ENCODE measurements at places on chromosomes 6 and 20.

DNA sequence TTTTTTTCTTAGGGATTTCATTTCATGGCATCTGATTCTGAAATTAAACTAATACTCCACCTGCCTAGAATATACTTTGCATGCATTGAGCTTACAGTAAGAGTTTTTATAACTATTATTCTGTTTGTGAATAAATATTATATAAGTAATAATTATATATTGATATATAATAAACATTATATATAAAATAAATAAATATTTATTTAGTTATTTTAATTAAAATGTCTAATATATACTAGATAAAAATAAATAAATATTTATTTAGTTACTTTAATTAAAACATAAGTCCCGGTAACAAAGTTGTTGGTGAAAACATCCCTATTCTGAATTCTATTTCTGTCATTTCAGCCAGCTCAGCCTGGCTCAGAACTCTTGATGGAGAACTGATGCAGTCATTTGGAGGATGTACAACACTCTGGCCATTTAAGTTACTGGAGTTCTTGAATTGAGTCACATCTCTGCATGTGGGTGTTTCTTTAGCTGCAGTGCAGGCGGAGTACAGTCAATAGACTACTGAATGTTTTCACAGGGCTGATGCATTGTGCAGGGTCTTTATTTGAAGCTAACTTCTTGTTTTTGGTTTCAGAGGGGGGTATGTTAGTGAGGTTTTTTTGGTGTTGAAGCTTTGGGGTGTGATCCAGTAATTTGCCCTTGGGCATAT, 508.9 kb upstream of the ADGRB3 start:
- DNase-seq, result no peak
- no peak overlapping the region for H3K4me3 ChIP-seq
- H3K27me3 ChIP-seq, result no peaks in the 10 kb centered on the region

DNA sequence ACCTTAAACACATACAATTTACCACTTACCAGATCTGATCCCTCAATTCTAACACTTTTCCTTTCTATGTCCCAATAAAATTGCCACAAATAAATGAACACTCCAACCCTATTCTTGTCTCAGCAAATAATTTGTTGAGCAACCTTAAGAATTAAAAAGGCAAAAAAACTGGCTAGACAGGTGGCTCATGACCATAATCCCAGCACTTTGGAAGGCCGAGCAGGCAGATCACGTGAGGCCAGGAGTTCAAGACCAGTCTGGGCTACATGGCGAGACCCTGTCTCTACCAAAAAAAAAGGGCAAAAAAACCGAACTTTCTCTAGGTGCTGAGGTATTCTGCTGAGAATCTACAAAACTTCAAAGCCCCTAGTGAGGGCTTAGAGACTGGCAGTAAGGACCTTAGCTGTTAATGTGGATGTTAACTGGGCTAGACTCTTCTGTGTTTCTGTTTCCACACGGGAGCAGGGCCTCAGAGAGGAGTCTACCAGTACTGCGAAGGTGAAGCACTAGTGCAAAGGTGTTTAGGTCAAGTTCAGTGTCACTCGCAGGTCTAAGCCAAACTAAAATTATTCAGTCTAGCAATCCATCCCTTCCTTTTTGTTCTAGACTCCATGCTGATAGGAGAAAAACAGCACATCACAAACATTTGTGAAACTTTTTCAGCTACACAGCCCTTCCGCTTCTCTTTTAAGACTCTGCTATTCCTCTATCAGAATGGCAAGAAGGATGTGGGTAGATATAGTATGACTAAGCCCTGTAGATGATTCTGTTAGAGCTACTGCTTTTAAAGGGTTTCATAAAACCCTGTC, 2.6 kb downstream of the FASTKD5 start:
- peaks cover 26% of the 10 kb centered on the region for H3K4me1 ChIP-seq
- no peak overlapping the region for H3K4me3 ChIP-seq
- H3K36me3 ChIP-seq, result no peaks in the 10 kb centered on the region
- H3K27me3 ChIP-seq, result no peaks in the 10 kb centered on the region

GRCh38 chr6:2959909-2960719, 11.3 kb downstream of the SERPINB6 start:
- no peak overlapping the region for H3K4me3 ChIP-seq
- peak overlapping the region; percentile 36 for H3K27ac ChIP-seq
- no peak for DNase-seq
- no peaks in the 10 kb centered on the region for H3K27me3 ChIP-seq

DNA sequence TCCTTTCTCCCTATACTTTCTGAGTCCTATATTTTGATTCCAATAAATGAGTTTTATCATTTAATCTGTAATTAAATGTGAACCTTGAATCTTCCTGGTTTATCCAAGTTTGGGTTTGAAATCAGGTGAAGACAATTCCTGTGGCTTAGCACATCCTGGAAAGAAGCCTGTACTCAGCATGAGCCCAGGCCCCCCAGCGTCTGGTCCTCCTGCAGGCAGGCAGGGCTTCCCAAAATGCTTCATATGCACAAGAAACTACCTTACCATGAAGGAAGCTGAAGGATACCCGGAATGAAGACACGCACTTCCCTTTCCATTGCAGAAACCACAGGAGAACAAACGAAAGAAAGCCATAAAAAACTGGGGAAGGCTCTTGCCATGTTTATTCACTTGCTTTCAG, 157.4 kb upstream of the PDE10A start:
- H3K36me3 ChIP-seq, result no peaks in the 10 kb centered on the region
- no peak overlapping the region for H3K4me3 ChIP-seq
- no peaks in the 10 kb centered on the region for H3K4me1 ChIP-seq
- no peak for DNase-seq
- H3K27ac ChIP-seq, result no peak overlapping the region

- no peak overlapping the region for H3K4me3 ChIP-seq
- H3K27me3 ChIP-seq, result no peaks in the 10 kb centered on the region
- H3K4me1 ChIP-seq, result no peaks in the 10 kb centered on the region
- no peaks in the 10 kb centered on the region for H3K36me3 ChIP-seq
- no peak for DNase-seq
Measured at GRCh38 chr6:139448051-139448649, 73.7 kb upstream of the CITED2 start.

Measured in thoracic aorta (tissue), 2 donors.